ENCODE measurements at places on chromosomes 4 and X.

DNA sequence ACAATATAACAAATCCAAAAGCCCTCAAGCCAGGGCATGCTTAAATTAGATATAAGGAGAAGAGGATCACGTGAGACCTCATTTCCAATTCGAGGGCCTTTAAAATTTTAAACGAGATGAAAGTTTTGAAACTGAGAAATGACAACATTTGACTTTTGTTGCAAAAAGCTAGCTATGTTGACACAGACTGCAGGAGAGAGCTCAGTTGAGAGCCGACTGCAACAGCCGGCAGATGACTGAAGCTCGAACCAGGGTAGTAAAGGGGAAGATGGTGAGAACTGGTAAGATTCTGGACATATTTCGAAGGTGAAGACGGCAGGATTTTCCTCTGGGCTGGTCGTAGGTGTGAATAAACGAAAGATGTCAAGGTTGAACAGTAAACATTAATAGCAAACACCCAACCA lies 773 bp downstream of the PRMT9 start:
- no peak for DNase-seq

- no peak for DNase-seq
Measured at GRCh38 chrX:39755143-39756032, 342.4 kb downstream of the BCOR start.

GRCh38 chr4:35836596-35836995 lies 407.7 kb downstream of the ARAP2 start:
- DNase-seq, result no peak

DNA sequence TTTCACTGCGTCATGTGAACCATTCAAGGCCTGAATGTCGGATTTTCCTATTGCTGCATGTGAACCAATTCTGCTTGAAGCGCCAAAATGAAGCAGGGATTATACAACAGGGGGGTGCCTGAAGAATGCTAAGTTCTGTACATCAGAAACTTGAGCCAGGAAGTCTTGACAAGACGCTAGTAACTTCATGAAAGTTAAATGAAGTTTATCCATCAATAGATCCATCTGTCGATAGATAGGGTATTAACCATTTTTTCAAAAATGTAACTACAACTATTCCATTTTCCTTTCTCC lies 590 bp upstream of the NAF1 start:
- no peak for DNase-seq

GRCh38 chrX:13452283-13452682 lies 117.1 kb upstream of the EGFL6 start:
- DNase-seq, result no peak

DNA sequence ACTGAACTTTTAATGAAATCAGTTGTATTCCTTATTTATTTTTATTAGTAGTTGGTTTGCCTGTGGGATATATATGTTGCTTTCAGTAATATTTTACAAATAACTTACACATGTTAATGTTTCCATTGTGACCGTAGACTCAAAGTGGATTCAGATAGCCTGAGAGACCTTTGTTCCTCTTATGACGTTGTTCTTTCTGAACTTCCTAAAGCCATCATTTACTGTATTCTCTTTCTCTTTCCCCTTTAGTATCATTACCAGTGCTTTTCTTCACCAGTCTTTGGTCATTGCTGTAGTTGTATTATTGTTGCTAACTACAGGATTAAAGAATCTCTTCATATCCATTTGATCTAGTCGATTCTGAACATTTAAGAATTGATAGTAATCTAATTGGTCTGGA lies 4.3 kb downstream of the STIM2 start:
- DNase-seq, result no peak

- no peak for DNase-seq
Measured at GRCh38 chr4:158758142-158758541, 10.7 kb upstream of the FNIP2 start.

DNA sequence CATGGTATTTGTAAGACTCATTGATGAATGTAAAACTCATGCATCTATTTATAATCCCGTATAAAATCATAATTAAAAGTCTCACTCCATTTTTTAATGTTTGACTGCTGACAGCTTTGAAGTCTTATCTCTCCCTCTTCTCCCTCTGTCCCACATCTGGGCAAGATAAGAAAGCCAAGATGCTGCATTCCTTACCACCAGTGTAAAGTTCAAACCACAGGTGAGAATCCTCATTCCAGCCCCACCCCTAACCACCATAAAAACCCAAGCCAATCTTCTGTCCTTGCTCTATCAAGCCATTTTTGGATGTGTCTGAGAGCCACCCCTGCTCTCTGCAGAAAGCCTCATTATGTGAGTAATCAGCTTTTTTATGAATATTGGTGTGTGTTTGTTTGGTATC lies 59.3 kb upstream of the MAGED1 start:
- DNase-seq, result no peak

GRCh38 chr4:83013420-83013867 lies 2.8 kb upstream of the LIN54 start:
- DNase-seq, result no peak

GRCh38 chr4:153513596-153513995 lies 47.4 kb downstream of the TMEM131L start:
- no peak for DNase-seq
